NCI-H1092 treated with DMSO at 0.1 percent for 48 hours (cell line): ENCODE measurements at places on chromosomes 3 and 15.

- DNase-seq: no peak
Measured at GRCh38 chr3:87462228-87462627, 185.8 kb upstream of the POU1F1 start.

DNA sequence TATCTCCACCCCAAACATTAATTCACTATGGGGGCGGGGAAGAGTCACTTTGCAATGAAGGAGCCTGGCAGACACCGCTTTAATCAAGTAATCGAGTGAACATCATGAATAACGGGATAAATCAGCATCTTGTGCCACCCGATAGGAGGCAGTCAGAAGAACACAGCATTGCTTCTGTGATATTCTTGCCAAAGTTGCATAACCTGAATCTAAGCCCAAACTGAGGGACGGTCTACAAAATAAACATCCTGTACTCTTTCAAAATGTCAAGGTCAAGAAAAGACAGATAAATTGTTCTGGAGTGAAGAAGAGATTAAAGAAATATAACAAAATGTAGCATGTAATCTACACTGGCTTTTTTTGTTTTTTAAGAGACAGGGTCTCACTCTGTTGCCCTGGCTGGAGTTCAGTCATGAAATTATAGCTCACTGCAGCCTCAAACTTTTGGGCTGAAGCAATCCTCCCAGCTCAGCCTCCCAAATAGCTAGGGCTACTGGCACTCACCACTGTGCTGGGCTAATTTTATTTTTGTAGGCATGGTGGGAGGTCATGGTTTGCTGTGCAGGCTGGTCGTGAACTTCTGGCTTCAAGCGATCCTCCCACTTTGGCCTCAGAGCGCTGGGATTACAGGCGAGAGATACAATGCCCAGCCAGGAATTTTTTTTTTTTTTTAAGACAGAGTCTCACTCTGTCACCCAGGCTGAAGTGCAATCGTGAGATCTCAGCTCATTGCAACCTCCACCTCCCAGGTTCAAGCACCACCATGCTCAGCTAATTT, 20.1 kb upstream of the VWA5B2 start:
- DNase-seq: no peak

DNA sequence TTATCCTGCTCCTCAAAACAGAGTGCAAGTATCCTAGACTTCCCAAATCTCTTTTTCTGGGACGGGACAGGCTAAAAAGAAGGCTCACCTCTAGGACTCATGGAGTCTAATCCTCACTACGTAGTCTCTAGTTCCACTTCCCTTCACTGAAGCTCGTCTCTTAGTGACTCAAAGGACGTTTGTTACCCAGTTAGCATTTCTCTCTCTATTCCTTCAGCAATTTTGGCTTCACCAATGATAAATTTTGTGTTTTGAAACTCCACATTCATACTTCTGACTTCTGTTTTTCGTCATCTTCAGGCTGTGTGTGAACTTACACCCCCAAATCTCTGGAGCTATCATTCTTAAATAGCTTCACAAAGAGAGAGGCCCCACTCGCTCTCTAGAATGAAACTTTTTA, 627.1 kb downstream of the NAALADL2 start:
- no peak for DNase-seq

GRCh38 chr3:127614928-127615589, 13.9 kb upstream of the PODXL2 start:
- DNase-seq: no peak

DNA sequence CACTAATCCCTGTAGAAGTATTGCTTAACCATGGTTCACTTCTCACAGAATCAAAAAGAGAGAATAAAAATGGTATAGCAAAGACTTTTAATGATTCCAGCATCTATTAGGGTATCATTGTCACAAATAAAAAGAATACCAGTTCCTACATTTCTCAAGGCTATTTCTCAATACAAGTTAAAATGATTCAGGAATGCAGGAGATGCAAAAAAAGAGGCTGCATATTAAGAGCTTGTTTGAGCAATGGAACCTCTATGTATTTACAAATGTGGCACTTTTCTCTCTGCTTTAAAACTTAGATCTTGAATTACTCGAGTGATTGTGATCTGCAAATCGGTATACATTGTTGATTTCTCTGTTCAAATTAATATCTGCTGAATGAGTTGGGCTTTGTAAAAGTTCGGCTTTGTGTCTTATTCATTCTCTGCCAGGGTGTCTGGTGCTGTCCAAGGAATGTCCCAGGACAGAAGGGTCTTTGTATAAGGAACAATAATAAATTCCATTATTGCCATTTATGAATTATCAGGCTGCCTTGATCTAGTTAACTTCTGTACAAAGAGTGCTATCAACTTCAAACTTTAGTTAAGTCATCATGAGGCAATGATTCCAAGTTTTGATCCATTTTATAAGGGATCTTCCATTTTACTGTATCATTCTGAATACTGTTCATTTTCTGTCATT, 364.2 kb downstream of the RBMS3 start:
- no peak for DNase-seq

DNA sequence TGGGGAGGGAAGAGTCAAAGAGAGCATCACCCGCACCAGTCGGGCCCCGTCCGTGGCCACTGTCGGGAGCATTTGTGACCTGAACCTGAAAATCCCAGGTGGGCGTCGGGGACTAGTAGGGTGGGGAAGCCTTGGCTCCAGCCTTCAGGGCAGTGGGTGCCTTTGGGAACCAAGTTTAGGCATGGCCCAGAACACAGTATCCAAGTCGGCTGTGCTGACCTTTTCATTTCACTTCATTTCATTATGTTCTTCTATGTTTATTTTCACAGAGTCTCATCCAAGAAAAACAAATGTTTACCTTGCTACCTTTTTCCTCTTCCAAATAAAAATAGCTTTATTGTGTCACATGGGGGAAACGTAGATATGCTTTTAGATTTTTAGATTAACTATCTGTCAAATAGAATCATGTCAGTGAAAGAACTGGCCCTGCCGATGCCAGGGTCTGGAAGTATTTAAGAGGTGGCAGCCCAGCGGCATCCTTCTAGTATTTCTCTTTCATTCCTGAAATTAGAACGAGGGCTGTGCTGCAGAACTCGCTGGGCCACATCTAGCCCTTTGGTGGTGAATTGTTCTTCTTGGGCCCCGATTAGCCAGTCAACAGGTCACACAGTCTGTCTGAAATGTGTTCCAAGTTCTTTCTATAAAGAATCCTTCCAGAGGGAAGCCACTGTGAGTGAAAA, 60.5 kb downstream of the DNASE1L3 start:
- DNase-seq: no peak

GRCh38 chr3:177615015-177615414, 417.7 kb upstream of the TBL1XR1 start:
- peak; percentile 97 for DNase-seq

GRCh38 chr15:68875377-68876116, 54.8 kb upstream of the SPESP1 start:
- DNase-seq: peak; percentile 57

DNA sequence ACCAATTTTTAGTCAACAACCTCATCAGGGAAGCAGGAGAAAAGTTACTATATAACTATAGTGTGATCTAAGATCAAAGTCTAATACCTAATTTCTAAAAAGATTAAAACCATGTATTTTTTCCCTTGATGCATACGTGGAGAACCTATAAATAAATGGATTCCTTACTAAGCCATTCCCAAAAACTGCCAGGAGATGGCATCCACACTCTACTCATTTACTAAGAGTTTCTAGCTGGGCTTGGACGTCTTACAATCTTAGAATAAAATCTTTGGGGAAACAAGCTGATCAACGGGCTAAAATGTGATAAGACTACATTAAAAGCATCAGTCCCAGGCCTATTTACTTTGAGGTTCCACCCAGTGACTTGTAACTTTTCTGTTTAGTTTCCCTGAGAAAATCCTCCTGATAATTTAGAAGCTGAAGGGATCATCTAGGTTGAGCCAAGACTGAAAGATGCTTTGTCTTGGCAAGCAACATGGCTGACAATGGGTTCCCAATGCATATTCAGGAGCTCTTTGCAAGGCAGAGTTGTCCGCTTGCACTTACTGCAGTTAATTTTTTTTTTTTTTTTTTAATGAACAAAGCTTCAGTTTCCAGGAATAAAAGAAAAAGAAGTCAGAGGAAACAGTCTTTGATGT, 85.5 kb upstream of the FGF12 start:
- DNase-seq: peak; percentile 39

- no peak for DNase-seq
Measured at GRCh38 chr3:194757647-194758061, 72.0 kb downstream of the FAM43A start.

DNA sequence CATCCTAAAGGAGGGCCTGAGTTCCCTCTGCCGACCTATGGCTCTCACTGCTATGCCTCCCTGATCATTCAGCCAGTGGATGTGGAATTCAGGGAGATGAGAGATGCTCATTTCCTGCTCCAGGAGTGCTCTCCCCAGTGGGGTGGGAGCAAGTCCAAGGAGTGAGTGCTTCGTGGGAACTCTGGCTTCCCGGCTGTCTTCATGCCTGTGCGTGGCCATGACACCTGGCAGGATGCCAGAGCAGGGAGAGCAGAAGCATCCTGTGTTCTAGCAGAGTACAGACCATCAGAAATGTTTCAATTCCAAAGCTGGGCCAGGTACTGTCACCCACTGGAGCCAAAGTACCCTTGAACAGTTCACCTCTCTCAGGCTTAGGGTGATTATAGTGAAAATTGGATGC, 45.1 kb downstream of the APH1B start:
- no peak for DNase-seq

DNA sequence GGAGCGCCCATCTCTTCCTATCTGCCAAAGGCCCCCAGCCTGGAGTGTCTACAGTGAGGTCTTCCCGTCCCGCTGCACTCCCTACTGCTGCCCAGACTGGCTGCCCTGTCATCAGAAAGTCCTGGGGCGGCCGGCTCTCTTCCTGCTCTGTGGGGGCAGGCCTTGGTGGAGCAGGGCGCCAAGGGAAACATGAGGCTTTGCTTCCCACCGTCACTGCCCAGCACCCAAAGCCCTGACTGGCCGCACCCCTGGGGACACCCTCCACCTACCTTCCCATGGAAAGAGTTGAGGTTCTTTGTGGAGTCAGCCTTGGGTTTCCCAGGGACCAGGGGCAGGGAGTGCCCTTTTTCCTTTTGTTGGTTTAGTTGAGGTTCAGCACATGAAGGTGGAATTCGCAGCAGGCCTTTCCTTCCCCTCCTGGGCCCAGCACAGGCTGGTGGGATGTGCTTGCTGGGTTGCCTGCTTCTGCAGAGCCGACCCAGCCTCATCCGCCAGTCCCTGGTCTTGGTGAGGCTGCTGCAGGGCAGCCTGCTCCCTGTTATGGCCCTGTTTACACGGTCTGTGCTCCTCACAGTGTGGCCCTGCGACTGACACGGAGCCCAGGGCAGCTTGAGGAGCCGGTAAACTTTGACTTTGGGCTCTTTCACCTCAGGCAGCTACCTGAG, 51.8 kb upstream of the PLXNA1 start:
- DNase-seq: no peak

DNA sequence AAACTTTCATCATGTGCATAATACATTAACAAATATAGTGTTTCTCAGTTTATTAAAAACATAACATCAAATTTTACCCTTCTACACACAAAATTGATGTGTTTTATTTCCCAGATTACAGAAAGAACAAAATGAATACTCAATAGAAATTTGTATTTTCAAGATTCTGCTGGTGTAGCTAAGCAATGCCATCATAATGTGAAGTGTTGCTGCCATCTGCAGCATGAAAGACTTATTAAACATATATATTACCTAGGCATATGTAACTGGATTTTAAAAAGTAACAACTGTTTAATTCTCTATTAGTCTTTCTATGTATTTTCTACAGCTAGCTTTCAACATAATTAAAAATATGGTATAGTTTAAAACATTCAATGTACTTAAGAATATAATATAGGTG, 27.5 kb downstream of the PLSCR5 start:
- DNase-seq: no peak

GRCh38 chr3:42066516-42067181, 24.5 kb upstream of the TRAK1 start:
- peak; percentile 4 for DNase-seq

DNA sequence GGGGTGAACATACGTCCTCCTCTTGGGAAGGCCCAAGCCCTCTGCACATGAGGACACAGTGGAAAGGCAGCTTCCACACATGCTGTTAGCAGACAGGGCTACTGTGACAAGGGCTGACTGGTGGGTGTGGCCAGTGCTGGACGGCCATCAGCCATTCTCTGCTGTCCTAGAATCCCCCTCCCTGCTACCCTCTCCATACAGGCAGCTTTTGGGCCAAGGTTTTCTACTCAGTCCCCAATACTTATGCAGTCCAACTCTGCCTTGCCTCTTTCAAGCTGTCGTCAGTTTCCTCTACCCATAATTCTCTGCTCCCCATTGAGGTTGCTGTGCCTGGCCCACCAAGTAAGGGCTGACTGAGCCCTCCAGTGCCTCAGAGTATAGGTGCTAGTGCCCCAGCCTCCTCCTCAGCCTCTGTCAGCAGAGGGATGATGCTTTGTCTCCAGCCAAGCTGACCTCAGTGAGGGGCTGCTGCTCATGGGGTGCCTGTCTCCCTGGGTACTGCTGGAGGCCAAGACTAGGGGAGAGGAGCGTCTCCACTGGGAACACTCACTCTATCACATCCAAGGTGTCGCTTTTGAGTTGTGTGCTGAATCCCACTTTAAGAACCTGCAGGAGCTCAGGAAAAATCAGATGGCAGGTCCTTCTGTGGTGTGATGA, 2.8 kb downstream of the LOXL1 start:
- no peak for DNase-seq

- DNase-seq: no peak
Measured at GRCh38 chr15:74795966-74796625, 14.2 kb downstream of the CSK start.

GRCh38 chr15:94119298-94119811, 112.0 kb upstream of the MCTP2 start:
- no peak for DNase-seq

- DNase-seq: no peak
Measured at GRCh38 chr3:157819270-157820156, 286.7 kb downstream of the SHOX2 start.

DNA sequence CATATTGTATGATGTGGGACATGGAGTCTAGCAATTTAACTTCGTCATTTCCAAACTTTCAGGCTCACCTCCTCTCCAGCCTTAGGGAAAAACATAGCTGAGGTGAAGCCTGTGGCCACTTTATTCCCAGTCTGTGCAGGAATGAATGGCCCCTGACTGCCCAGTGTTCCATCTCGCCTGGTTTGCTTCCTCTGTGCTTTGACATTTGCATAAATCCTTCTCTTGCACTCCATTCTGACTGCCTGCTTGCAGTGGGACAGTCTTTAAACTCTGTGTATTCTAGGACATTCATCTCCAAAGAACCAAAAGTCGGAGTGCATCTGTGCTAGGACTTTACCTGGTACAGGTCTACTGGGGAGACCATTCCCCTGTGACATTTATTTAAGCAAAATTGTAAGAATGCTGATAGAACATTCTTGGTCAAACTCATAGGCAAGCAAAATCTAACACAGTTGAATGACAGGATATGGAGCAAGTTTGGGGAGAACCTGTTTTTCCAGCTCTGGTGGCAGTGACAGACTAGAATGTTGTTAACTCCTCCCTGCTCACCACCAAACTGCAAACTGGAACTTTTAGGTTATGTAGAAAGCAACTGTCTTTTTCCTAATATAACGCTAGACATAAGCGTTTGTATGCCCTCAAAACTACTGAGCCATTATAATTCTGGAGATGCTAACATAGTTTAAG, 22.1 kb downstream of the TMED3 start:
- DNase-seq: no peak
